ENCODE measurements at places on chromosomes 1 and 21. TPM values are rescaled to one million over a fixed set of nuclear protein-coding genes. Genes with fewer than 3 reads are reported as not detected.

GRCh38 chr1:30642391-30643120 is 80.8 kb downstream of the MATN1 start:
- DNase-seq = no peak

DNA sequence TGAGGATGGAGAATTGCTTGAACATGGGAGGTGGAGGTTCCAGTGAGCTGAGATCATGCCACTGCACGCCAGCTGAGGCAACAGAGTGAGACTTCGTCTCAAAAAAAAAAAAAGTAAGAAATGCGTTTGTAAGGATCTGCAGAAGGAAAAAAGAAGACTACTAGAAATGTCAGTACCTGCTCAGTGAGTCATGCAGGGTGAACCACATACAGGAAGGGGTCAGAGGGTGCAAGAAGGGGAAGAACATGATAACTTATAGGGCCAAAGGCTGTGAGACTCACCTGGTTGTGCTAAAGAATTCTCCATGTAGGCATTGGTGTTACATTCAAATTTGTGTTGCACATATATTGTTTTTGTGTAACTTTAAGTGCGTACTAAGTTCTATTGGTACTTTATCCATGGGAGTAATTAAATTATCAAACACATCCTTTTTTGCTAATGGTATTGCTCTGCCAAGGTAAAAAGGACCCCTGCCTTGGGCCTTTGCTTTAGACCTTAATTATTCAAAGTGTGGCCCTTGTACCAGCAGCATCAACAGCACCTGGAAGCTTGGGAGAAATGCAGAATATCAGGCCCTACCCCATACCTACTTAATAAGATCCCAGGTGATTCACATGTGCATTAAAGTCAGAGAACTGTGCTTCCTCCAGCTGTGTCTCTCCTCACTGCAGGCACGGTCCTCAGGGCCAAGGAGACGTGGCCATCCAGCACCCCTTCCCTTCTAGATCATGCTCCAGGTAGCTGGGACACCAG is 96.4 kb upstream of the PPP2R5A start:
- no peak for DNase-seq

DNA sequence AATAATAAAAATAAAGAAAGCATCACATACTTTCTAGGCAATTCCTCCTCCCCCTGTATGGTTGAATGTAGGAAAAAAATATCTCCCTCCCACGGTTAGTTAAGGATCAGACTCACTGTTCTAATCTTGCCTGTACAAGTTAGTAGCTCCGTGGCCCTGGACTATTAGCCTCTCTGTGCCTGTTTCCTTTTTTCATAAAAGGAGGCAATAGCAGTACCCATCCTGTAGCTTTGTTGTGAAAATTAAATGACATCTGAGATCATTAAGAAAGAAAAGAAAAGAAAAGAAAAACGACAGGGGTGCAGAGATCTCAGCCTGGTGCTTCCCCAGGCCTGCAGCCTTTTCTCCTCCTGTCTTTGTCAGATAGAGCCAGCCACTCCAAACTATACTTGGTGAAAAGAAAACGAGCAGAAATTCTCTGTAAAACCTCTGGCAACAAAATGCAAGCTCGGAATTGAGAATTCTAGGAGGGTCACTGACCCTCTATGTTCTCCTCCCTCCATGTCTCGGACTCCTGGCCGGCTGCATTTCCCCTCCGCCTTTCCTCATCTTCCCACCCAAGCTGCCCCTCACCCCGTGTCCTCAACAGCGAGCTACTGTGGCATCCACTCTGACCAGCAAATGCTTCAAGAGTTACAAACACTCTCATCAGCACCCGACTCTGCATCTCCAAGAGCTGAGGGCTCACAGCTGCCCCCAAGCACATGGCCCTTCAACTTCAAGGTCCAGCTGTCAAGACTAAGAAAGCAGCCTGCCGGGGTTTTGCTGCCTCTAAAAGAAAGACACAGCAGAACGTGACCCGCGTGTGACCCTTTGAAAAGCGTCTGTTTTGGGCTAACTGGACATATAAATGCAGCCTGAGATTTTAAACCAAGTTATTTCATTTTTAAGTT is 13.6 kb downstream of the RIPK4 start:
- no peak for DNase-seq

DNA sequence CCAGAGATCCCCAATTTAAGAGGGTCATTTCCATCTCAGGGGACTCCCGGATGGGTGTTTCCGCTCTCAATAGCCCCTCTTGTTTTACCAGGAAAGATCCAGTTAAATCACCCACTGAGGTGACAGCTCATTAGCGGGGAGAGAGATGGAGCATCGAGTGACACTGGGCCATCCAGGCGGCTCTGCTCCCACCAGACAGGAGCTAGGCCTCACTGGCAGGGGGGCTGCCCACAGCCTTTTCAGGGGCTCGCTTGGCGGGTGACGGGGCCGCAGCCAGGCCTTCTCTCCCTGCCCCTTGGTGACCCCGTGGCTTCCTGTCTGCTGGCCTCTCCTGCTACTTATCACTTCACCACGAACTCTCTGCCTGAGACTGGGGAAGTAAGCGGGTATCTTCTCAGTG is 26.7 kb upstream of the SPSB1 start:
- no peak for DNase-seq

- no peak for DNase-seq
Measured at GRCh38 chr21:26847002-26847401, 1.8 kb upstream of the ADAMTS1 start.

- peak; percentile 37 for DNase-seq
Measured at GRCh38 chr21:33025106-33025488, 638 bp upstream of the OLIG2 start.

- DNase-seq = no peak
Measured at GRCh38 chr1:11908095-11908675, 18.0 kb downstream of the KIAA2013 start.

The EPHA10 gene
- total RNA-seq = not detected

The AADACL3 gene
- not detected for total RNA-seq

The GPR52 gene
- 1.8 TPM for total RNA-seq
